ENCODE measurements at places on chromosomes 5 and 9. TPM values are rescaled to one million over a fixed set of nuclear protein-coding genes. Genes with fewer than 3 reads are reported as not detected.

IL4 gene
- total RNA-seq = not detected

GRCh38 chr5:39256477-39257235 is 37.3 kb upstream of the FYB1 start:
- no peaks in the 10 kb centered on the region for H3K27me3 ChIP-seq
- no peak for DNase-seq
- no peaks in the 10 kb centered on the region for H3K36me3 ChIP-seq
- no peaks in the 10 kb centered on the region for H3K4me1 ChIP-seq
- H3K4me3 ChIP-seq = no peak overlapping the region

GRCh38 chr9:123119566-123119965 is 86.1 kb downstream of the GPR21 start:
- H3K27ac ChIP-seq = no peak overlapping the region
- H3K27me3 ChIP-seq = no peaks in the 10 kb centered on the region
- no peaks in the 10 kb centered on the region for H3K4me1 ChIP-seq
- H3K4me3 ChIP-seq = no peak overlapping the region
- no peaks in the 10 kb centered on the region for H3K36me3 ChIP-seq

DNA sequence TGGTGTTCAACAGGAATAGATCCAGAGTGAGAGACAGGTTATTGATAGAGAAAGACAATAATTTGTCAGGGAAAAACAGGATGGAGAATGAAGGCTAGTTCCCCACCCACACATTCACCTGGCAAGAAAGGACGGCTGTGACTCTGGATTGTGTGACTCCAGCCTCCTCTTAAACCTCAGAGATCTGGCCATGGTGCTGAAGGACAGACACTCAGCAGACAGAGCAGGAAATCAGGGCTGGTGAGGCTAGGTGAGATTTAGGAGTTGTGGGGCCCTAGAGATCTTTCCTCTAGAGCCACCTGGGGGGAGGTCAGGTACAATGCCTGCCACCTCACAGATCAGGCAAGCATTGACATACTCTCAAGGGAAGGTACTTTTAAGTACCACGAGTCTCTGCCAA is 15.2 kb downstream of the OR1B1 start:
- no peaks in the 10 kb centered on the region for H3K4me1 ChIP-seq
- H3K4me3 ChIP-seq = no peak overlapping the region
- no peak overlapping the region for H3K27ac ChIP-seq
- DNase-seq = no peak
- H3K27me3 ChIP-seq = no peaks in the 10 kb centered on the region
- H3K36me3 ChIP-seq = no peaks in the 10 kb centered on the region

DNA sequence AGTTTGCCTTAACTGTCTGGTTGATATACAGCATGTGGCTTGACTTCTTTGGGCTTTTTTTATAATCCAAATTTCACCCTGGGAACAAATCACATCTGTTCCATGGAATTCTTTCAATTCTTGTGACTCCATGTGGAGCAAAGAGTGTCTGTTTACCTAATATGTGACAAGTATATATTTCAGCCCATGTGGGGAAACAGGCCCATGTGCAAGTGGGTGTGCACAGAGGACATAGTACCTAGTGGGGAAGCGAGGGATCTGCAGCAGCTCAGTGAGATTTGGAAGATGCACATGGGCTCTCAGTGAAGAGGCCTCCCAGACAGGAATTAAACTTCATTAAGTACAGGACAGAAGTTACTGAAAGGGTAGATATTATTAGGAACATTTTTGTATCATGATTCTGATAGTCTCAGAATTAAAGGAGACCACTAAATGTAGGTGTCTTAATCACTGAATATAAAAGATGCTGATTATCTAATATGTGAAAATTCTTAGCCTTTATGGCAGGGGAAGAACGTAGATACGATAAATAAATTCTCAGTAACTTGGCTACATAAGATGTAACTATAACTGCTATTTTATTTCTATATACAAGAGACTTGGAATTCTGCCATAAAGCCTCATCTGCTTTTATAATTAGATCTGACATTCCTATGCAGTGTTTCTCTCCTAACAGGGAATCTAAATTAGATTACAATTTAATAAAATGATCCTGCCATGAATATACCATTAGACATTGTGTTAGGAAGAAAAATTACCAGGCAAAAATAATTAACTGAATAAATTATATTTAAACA is 181.2 kb downstream of the SLC12A2 start:
- no peak overlapping the region for H3K4me3 ChIP-seq
- peaks cover 6% of the 10 kb centered on the region for H3K4me1 ChIP-seq
- H3K27me3 ChIP-seq = no peaks in the 10 kb centered on the region
- no peak for DNase-seq

Data from right atrium auricular region (tissue), 2 donors.